Trophoblast cell (in vitro differentiated cells and primary cell): ENCODE measurements at places on chromosomes 13 and 19.

DNA sequence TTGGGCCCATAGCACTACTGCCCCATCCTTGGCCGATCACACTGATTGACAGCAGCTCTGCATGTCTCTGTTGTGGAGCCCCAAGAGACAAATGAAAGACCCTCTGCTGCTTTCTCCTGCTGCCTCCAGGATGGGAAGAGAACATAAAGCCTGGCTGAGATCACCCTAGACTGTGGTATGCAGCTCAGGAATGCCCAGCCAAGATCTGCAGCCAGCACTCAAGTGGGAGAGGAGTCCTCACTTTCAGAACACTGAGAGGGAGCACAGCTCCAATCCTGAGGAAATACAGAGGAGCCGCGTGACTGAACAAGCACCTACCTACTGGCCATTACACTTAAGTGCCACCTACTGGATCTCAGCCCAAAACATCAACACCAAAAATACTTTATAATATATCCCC, 203.0 kb downstream of the POSTN start:
- DNase-seq, result peak; percentile 44

DNA sequence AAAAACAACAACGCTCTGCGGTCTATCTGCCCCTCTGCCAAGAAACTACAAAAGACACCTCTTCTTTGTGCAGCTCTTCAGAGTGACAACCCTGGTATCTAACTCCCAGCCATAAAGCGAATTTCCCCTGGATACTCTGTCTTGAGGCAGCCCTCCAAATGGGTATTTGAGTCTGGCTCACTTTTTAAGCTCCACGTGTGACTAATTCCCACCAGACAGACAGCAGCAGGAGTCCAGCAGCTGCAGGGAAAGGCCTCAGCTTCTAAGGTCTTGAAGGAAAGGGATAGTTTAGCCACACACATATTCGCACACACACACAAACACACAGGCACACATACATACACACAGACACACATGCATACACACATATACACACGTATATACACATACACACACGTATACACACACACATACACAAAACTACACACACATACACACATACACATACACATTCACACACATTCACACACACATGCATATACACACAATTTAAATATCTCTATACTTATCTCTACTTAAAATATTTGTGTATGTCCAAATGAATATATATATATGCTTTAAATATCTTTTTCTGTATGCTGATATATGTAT, 188.8 kb downstream of the TSHZ3 start:
- DNase-seq, result no peak

DNA sequence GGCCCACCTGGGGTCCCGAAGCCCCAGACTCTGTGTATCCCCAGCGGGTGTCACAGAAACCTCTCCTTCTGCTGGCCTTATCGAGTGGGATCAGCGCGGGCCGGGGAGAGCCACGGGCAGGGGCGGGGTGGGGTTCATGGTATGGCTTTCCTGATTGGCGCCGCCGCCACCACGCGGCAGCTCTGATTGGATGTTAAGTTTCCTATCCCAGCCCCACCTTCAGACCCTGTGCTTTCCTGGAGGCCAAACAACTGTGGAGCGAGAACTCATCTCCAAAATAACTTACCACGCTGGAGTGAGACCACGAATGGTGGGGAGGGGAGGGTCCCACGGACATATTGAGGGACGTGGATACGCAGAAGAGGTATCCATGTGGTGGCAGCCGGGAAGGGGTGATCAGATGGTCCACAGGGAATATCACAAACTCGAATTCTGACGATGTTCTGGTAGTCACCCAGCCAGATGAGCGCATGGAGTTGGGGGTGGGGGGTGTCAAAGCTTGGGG, 1.0 kb upstream of the ICAM5 start:
- peak; percentile 39 for DNase-seq

- DNase-seq, result no peak
Measured at GRCh38 chr19:48992581-48993174, 431 bp downstream of the GYS1 start.

- DNase-seq, result no peak
Measured at GRCh38 chr13:36331280-36331679, 14.9 kb downstream of the SPART start.

DNA sequence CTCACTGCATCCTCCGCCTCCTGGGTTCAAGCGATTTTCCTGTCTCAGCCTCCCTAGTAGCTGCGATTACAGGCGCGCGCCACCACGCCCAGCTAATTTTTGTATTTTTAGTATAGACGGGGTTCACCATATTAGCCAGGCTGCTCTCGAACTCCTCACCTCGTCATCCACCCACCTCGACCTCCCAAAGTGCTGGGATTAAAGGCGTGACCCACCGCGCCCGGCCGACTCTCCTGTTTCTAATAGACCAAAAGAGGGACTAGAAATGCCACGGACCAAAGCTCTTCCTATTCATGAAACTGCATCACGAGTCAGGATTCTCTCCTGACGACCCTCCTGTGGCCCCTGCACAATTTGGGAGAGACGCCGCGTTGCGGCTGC, 563 bp downstream of the ZNF43 start:
- DNase-seq, result no peak

GRCh38 chr19:56223481-56223880, 21.4 kb downstream of the ZSCAN5C start:
- no peak for DNase-seq

DNA sequence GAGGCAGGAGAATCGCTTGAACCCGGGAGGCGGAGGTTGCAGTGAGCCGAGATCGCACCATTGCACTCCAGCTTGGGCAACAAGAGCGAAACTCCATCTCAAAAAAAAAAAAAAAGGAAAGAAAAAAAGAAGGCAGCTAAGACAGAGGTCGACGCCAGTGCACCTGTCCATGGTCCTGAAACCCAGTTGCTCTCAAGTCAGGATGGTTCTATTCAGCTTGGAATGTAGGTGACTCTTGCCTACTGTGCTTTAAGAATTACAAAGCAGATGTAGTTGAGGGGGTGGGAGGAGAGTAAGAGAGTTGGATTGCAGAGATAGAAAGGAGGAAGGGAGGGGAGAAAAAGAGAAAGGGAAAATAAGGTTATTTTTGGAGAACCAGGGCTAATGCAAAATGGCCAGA, 18.7 kb downstream of the CACNG7 start:
- peak; percentile 58 for DNase-seq

GRCh38 chr13:99966064-99966805, 5.3 kb downstream of the ZIC5 start:
- no peak for DNase-seq

DNA sequence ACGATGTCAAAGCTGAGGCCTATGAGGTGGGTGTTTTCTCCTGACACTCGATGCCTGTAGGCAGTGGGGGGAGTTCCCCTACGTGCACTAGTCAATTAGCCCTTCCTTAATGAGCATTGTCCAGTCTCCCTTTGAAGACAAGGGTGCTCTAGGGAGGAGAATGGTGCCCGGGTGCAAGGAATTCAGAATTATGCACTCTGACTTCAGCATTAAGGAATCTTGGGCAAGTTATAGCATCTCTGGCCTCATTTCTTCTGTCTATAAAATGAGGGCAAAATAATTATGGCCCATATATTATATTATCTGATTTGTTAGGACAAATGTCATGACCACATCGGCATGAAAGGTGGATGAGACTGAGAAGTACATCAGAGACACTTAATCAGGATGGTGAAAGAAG, 82.1 kb upstream of the SLC7A1 start:
- no peak for DNase-seq

GRCh38 chr13:107585469-107586180, 629.7 kb downstream of the LIG4 start:
- no peak for DNase-seq

GRCh38 chr19:14507704-14508542, 10.3 kb downstream of the DNAJB1 start:
- peak; percentile 95 for DNase-seq

DNA sequence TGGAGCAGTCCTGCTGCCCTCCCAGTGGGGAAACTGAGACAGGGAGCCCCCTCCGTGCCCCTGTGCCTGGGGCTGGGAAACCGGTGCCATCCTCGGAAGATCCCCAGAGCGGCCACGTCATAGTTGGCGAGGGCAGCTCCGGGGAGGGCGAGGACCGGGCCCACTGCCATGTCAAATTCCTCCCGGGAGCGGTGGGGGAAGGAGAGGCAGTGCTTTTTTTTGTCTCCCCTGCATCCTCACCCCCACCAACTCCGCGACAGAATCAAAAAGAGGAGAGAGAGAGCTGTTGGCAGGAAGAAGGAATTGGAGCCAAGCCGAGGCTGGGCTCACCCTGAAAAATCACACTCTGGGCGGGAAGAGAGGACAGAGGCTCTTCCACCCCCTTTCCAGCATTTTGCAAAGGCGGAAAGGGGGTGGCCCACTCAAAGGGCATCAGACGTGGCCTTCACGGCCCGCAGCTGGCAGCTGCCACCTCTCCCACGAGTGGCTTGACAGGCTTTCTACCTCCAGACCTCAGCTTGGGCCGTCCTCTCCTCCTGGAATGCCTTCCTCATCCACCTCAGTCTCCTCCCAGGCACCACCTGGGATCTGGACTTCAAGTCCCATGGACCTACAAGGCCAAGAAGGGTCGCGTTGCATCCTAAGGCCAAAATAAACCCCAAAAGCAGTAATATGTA, 19.6 kb upstream of the NFIC start:
- DNase-seq, result no peak

- no peak for DNase-seq
Measured at GRCh38 chr13:92670096-92670495, 556.5 kb upstream of the GPC6 start.

GRCh38 chr19:39223703-39224279, 19.7 kb upstream of the SYCN start:
- peak; percentile 12 for DNase-seq

- DNase-seq, result no peak
Measured at GRCh38 chr13:80630685-80631121, 289.8 kb upstream of the SPRY2 start.

- peak; percentile 20 for DNase-seq
Measured at GRCh38 chr19:19276386-19276785, 3.3 kb upstream of the TM6SF2 start.

DNA sequence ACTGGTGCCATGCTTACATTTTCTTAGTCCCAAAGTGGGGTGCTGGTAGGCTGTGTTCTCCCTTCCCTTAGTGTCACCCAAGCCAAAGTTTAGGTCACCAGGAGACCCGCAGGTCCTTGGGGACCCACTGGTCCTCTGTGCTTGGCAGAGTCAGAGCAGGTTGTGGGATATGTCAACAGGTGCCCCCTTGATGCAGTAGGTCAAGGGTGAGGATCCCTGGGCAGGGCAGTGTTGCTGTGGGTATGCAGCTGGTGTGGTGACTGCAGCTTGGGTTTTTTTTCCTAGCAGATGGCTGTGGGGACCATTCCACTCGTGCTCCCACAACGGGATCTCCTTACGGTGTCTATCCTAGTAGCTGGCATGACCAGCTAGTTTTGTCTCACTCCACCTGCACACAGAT, 23.7 kb downstream of the NHLRC3 start:
- DNase-seq, result no peak

GRCh38 chr19:13765395-13766094, 1.2 kb downstream of the MRI1 start:
- peak; percentile 32 for DNase-seq

GRCh38 chr13:65505941-65506340, 1724.2 kb downstream of the PCDH9 start:
- DNase-seq, result no peak

GRCh38 chr13:69690999-69691398, 416.6 kb upstream of the ATXN8OS start:
- no peak for DNase-seq

DNA sequence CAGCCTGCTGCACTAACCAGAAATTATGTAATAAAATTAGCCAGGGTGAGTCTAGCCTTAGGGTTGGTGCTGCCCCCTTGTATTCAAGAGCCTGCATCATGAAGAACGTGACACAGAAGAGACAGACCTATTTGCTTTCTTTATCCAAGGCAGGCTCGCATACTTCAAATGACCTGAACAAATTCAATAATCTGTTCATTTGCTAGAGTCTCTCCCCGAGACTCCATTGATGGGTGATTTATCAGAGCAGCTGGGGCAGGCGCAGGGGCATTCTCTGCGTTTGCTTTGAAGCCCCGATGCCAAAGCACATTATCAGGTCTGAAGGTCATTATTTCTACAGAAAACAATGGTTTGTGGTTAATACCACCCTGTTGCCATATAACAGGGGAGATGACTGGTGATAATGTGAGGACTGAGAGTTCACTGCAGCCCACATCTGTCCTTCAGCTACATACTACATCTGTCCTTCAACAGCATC, 520.3 kb downstream of the DIAPH3 start:
- DNase-seq, result no peak

DNA sequence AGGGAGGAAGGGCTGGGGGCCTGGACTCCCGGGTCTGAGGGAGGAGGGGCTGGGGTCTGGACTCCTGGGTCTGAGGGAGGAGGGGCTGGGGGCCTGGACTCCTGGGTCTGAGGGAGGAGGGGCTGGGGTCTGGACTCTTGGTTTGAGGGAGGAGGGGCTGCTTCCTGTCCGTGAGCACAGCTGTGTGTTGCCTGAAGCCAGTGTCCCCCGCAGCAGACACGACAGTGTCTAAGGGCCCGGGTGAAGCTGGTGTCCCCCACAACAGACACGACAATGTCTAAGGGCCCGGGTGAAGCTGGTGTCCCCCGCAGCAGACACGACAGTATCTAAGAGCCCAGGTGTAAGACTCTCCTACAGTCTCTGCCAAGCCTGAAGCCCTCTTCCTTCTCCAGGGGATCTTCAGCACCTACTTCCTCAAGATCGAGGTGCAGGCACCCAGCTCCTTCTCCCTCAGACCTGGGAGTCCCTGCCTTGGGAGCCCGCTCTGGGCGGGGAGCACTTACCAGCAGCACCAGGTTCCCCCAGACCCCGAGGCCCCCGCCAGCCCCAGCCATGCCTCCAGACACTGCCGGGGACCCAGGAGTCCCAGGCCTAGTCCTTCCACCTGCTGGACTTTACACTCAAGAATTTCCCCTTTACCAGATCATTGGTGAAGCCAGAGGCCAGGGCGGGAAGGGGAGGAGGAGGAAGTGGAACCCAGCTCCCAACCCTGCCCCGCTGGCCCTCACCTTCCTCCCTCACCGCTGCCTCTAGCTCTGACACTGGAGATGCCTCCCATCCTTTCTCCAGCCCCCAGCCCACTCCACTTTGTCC, at the start of gene PTPRH:
PTPRH (minus strand) TSS at position 622 of the 813 bp plus-strand sequence; CDS start at position 554, 68 bp downstream.
- no peak for DNase-seq

DNA sequence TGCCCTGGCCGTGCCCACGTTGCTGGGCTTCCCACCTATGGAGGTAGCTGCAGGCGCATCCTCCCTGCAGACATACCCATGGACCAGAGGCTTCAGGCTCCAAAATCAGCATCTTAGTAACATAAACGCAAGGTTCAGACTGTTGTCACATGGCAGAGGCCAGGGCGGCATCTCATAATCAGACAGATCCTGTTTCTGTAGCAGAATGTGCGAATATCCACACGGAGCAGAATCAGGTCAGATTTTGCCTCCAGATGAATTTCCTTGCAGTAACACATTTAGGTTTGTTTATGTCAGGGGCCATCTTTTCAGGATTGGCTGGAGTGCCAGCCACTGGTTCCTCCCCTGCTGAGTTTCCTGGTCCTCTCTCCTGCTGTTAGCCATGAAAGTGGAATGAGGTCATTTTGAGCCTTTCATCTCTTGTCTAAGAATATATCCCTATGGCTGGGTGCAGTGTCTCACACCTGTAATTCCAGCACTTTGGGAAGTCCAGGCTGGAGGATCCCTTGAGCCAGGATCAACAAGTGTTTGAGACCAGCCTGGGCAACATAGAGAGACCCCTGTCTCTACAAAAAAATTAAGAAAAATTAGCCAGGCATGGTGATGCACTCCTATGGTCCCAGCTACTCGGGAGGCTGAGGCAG, 20.5 kb downstream of the SMARCA4 start:
- no peak for DNase-seq

GRCh38 chr13:23534090-23534489, 36.1 kb upstream of the TNFRSF19 start:
- no peak for DNase-seq

GRCh38 chr19:33395561-33396550, 22.3 kb downstream of the CEBPG start:
- DNase-seq, result no peak
